ENCODE measurements at places on chromosomes 3 and 15.
A peak's percentile ranks its signal among the peaks of the same experiment; 100 is the strongest.

DNA sequence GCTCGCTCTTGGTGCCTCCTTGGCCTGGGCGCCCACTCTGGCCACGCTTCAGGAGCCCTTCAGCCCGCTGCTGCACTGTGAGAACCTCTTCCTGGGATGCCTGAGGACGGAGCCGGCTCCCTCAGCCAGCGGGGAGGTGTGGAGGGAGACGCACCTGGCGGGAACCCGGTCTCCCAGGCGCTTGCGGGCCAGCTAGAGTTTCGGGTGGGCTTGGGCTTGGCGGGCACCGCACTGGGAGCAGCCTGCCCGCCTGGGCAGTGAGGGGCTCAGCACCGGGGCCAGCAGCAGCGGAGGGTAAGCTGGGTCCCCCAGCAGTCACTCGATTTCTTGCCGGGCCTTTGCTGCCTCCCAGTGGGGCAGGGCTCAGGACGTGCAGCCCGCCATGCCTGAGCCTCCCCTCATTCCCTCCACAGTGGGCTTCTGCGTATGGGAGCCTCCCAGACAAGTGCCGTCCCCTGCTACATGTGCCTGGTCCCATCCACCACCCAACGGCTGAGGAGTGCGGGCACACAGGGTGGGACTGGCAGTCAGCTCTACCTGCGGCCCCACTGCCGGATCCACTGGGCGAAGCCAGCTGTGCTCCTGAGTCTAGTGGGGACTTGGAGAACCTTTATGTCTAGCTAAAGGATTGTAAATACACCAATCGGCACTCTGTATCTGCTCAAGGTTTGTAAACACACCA lies 708.7 kb downstream of the VGLL3 start:
- no peak for DNase-seq

GRCh38 chr15:71802770-71803169 lies 7.6 kb upstream of the NR2E3 start:
- peak; percentile 58 for DNase-seq

DNA sequence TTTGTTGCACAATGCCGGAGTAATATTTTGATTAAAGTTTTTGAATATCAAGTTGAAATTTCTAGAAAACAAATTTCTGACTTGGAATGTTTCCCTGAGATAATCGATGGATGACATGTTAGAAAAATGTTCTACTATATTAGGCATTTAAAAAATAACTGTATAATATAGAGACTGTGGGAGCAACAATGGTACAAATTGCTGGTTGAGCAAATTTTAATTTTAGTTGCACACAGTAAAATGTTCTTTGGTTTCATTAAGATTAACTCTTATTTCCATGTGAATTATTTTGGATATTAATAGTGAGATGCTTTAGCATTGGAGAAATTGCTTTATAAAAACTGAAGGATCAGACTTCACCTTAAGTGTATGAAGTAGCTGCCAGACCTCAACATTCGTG lies 9.3 kb downstream of the USP3 start:
- no peak for DNase-seq

DNA sequence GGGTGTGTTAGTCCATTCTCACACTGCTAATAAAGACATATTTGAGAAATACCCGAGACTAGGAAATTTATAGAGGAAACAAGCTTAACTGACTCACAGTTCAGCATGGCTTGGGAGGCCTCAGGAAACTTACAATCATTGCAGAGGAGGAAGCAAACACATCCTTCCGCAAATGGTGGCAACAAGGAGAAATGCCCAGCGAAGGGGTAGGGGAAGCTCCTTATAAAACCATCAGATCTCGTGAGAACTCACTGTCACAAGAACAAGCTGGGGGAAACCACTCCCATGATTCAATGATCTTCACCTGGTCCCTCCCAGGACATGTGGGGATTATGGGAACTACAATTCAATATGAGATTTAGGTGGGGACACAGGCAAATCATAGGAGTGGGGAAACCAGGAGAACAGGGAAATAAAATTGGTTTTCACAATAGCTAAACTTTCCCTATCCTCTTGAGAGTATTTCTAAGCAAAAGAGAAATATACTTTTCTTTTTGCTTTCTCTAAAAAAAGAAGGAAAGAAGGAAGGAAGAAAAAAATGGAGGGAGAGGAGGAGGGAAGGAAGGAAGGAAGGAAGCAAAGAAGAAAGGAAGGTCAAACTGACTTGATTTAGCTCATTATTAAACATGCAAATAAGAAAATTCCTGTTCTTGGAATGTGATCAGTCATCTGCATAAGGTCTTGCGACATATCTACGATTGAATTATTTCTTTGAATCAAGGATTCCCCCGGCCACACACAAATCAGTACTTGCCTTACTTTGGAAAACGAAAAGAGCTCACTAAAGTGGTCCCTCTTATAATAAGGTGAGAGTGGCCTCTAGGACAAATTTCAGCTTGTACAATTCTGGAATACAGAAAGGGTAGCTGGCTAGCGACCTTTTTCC lies 75.2 kb downstream of the LIPC start:
- DNase-seq, result no peak

DNA sequence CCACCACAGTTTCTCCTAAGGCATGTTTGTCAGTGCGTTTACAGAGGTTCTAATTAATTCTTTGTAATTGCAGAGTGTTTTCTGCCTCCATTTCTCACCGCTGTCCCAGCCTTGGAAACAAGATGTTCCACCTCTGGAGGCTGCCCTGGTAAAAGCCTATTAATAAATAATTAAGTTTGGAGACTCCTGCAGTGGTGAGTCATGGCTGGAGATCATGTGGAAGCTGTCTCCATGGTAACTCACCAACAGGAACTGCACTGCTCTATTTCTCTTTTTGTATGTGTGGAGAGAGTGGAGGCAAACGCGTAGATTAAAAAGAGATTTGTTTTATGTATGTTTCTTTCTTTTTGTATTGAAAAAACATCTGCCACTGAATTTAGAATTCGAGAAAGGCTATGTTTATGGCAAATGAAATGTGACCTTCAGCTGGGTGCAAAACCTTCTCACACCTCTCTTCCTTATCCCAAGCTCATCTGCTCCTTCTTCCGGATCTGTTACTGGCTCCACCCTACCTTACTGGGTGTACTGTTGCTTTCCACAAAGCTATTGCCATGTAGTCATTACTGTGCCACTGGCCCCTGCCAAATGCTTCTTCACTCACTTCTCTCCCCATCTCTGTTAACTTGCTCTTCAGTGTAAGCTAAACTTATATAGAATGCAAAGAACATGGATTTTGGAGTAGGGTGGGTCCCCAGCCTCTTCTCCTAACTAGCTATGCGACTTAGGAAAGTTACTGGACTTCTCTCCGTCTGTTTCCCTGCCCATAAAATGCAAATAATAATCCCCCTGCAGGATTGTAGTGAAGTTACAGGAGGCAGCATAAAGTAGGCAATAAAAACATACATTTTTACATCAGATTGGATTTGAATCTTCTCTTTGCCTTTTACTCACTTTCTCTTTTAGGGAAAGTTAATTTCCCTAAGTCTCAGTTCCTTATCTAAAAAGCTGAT lies 778.5 kb downstream of the NTRK3 start:
- no peak for DNase-seq

- no peak for DNase-seq
Observed at GRCh38 chr3:121957674-121958415, 63.6 kb downstream of the SLC15A2 start.

DNA sequence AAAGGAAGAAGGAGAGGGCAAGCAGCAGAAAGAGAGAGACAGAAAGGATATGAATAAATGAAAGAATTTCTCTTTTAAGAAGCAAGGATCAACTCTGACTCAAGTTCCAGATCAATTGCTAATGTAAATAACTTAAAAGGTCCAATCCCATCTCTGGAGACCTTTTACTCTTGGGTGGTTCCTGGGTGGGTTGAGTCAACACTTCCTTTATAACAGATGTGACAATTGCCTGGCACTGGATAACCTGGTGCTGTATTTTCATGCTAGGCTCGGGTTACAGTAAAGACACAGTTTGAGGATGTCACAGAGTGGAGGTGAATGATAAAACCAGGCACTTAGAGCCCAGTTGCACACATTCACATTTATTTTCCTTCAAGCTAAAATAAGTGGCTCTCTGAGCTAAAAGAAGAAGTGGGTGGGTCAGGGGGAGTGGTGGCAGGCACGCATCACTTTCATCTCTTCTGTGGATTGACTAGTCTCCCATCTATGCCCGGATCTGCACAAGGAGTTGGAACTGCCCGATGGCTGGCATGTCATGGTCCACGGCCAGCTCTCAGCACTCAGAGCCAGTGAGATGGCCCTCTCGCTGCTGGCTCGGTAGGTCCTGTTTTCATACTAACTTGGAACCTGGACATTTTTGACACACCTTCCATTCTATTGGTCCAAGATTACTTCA lies 465.8 kb downstream of the FOXP1 start:
- DNase-seq, result no peak
